ENCODE measurements at places on chromosomes 7 and 10.
A peak's percentile ranks its signal among the peaks of the same experiment; 100 is the strongest.

GRCh38 chr10:13716081-13717071 lies 129.6 kb downstream of the PRPF18 start:
- no peak for DNase-seq

- DNase-seq: no peak
Observed at GRCh38 chr10:111083222-111084095, 6.6 kb downstream of the ADRA2A start.

DNA sequence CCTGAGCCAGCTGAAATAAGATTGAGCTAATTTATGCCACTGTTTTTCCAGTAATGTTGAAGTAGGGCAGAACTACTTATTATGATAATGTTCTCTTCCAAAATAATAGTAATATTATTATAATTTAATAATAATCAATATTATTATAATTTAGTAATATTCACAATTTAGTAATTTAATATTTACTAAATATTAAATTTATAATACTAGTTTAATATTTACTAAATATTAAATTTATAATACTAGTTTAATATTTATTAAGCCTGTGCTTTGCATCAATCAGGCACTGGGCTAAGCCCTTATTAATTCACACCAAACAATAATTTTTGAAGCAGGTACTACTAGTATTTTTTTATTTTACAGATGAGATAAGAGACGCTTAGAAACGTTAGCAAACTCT lies 170.1 kb downstream of the BBS9 start:
- no peak for DNase-seq

GRCh38 chr10:125878957-125879835 lies 1.9 kb downstream of the DHX32 start:
- no peak for DNase-seq

GRCh38 chr10:87850742-87851205 lies 12.6 kb downstream of the KLLN start:
- peak; percentile 28 for DNase-seq

DNA sequence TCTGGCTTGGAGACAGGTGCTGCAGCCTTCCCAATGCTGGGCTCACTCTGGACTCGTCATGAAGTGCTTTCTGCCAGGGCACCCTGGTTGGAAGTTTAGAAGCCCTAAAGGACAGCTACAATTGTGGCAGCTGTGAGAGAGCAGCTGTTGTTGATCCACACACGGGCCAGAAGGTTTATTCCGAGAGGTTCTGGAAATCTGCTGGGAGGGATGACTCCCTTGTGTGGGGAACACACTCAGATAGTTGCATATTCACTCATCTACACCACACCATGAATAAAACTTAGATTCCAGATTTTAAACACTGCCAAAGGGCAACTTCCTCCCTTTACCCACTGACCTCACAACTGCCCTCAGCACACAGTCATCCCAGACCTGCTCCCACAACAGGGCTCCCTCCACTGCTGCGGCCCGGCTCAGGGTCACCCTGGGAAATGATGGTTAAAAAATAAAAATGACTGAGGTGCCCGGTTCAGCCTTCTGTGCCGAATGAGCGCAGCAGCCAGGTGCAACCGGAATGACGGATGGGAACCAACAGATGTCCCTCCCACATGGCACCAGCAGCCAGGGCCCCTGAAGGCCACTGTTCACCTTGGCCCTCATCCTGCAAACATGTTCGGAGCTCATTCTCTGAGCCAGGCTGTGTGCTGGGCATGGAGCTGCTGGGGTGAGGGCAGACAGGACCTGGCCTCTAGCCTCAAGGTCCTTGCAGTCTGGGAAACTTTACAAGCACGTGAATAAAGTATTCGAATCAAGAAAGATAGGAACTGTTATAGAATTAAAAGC lies 40.2 kb downstream of the ASB13 start:
- peak; percentile 10 for DNase-seq

- no peak for DNase-seq
Observed at GRCh38 chr10:102753718-102754117, 10.0 kb downstream of the WBP1L start.

DNA sequence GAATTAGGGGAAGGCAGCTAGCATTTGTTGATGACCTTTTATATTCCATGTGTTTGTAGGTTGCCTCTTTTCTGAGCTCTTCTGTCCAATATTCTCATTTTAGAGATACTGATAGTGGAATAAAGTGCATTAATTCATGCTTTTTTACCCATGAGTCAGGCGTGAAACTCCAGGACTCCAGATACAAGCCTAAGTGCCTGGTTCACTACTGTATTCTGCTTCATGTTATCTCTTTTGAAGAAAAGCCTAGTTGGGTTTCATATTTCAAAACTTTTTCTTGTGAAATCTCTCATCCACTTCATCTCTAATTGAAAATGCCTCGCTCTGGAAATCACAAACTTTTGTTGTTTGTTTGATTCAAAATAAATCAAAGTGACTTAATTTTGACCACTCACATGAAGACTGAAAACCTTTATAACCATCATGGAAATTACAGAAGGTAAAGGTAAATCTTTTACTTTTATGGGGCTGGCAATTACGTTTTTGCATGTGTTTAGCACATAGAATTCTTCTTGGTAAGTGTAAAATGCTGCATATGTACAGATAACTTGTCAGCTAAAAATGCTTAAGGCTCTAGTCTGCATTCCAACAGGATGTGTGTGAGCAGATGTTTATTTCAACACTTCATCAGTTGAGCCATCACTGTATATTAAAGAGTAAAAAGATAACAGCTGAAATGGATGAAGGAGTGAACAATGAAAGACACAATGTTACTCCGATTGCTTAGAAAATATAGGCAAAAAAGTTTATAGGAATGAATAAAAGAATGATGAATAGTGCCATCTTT lies 961.8 kb upstream of the CELF2 start:
- DNase-seq: no peak

GRCh38 chr10:6643962-6644361 lies 63.9 kb upstream of the PRKCQ start:
- no peak for DNase-seq

DNA sequence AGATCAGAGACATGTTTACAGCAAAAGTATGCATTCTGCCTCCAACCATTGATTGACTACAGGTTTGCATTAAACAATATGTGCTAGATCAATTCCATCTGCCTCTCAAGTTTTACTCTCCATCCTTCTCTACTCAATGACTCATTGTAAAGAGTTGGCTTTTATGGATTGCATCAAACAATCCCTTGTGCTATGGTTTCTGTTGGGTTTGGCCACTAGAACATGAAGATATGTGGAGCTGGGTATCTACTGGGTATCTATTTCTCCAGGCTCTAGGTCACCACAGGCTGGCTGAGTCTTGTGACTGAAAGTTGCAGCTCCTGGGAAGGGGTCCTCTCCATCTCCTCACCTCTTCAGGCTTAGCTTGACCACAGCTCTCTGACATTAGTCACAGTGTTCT lies 204.7 kb downstream of the DGKI start:
- DNase-seq: no peak

DNA sequence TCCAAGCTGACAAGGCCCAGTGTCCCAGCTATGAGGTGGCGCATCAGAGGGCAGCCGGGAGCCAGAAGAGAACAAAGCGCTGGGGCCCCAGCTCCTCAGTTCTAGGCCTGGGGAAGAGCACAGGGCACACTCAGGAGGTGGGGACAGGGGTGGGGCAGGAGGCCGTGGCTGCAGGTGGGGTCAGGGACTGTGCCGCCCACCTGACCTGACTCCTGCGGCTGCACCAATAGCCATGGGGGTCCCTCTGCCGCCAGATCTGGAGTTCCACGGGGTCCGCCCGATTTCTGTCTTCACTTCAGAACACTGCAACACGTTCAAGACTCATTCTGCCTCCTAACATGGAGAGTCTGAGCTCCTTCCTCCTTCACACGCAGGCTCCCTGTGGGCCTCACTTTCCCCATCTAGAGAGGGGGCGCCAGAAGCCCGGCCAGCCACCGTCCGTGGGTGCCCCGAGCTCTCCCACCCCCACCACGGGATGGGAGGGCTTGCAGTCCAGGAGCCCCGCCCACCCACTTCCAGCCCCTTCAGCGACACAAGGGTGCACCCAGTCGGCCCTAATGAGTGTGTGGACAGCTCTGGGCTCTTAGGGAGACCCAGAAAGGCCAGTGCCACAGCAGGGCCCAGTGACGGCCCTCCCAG lies 278.3 kb downstream of the MAD1L1 start:
- DNase-seq: no peak

DNA sequence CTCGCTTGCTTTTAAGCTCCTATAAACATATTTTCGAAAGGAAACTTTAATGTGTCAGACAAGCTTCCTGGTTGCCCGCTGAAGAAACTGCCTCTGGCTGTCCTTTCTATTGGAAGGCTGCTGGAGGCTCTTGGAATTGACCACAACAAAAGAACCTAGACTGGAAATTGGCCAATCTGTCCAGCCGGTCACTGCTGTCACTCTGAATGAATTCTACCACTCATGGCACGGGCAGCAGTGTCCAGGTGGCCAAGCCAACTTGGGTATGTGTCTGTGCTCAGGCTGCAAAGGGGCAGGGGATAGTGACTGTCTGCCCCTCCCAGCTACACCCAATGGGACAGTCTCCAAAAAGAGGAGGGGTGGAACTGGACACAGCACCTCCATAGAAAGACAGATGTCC lies 57.6 kb downstream of the CDH23 start:
- DNase-seq: no peak

GRCh38 chr10:88545359-88545758 lies 37.8 kb downstream of the RNLS start:
- no peak for DNase-seq

DNA sequence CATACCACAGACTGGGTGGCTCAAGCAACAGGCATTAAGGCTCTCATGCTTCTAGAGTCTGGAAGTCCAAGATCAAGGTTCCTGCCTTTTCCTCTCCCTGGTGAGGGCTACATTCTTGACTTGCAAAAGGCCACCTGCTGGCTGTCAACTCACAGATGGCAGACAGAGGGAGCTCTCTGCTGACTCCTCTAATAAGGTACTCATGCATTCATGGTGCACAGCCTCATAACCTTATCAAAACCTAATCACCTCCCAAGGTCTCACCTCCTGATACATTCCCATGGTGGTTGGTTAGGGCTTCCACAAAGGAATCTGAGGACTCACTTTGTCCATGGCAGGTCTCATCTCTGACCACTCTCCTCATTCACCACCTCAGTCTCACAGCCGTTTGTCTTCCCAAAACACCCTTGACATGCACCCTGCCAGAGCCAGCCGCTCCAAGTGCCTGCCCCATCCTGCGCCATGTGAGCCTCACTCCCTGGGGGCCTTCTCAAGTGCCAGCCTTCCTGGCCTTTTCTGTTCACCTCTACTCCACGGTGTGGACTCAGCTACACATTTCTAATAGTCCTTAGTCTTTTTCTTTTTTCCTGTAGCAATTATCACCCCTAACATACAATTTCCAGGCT lies 400.3 kb upstream of the ADARB2 start:
- DNase-seq: peak; percentile 6

DNA sequence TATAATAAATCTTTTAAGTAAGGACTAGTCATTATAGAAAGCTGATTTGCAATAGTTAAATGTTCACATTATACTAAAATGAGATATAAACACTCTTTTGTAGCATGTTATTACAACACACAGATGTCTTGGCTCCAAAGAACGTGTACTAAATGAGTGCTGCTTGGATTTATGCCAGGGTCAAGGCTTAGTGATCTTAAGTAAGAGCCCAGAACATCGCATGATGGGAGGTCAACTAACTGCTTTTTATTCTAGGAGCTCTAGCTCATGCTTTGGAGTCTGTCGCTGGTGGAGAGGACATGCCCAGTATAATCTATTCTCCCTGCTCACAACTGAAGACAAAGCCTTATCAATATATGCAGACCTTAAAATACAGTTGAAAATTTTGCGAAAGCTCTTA lies 315.1 kb downstream of the BBS9 start:
- no peak for DNase-seq

GRCh38 chr7:92584953-92585352 lies 5.2 kb downstream of the FAM133B start:
- no peak for DNase-seq

GRCh38 chr7:23136216-23136615 lies 30.6 kb downstream of the KLHL7 start:
- no peak for DNase-seq

GRCh38 chr10:129710510-129710847 lies 243.4 kb downstream of the MGMT start:
- no peak for DNase-seq

- no peak for DNase-seq
Observed at GRCh38 chr7:72435925-72436480, 23.9 kb upstream of the CALN1 start.

- no peak for DNase-seq
Observed at GRCh38 chr10:48213047-48213446, 61.4 kb downstream of the FRMPD2 start.

DNA sequence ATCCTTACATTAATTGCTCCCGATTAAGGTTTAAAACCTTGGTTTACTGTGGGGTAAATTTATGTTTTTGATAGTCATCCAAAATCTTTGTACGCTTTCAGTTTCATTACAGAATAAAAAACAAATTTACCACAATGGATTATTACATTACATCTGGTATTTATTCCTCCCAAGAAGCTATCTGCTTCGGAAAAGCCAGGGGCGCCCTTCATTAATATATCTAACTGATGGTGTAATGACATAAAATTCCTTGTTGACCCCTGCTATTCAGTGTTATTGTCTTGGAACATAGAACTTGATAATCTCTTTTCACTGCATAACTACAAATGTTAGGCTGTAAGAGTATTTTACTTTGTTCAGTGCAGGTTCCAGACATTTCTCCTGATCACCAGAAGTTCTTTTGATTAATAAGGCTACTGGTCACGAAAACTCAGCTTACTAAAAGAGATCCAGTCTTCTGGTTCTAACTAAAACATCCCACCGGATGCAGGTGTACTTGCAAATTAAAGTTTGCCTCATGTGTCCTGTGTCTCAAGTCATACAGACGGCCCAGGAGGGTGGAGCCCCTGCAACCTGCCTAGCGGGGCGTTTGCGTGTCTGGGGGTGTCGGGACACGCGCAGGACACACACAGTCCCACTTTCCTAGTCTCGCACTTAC lies 581 bp upstream of the GLCCI1 start:
- DNase-seq: no peak

DNA sequence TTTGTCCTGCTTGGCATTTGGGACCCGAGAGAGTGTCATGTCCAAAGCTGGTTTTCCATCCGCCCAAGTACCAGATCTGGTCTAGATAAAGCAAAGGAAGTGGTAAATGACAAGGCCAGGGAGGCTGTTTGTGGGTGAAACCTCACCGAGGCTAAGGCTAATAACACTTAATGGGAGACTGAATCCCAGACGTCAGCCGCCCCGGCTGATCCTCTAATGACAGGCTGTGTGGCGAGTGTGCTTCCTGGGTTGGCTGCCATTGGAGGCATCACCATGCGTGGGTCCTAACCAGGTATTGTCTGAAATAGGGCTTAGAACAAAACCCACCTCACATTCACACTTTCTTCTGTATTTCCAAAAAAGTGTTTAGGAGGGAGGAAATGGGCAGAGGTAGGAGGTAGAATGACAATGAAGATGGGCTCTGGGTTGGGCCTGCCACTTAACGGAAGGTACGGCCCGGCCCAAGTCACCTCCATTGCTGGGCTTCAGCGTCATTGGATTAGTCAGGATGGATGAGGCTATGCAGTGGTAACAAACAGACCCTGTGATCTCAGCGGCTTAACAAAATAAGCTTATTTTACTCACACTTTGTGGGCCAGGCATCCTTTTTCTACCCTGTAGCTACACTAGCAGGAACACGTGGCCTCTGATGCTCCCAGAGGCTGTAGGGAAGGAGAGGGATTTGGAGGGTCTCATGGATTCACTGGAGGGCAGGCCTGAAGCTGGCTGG lies 59.7 kb downstream of the PROSER2 start:
- no peak for DNase-seq

Data from activated CD4-positive, alpha-beta T cell treated with anti-CD3 and anti-CD28 coated beads, Interleukin-2, amount 50 U/mL, for 48 hours (primary cell).